ENCODE measurements at places on chromosomes 3 and 15. TPM values are rescaled to one million over a fixed set of nuclear protein-coding genes. Genes with fewer than 3 reads are reported as not detected.

GRCh38 chr3:183360971-183361624 is 67.3 kb downstream of the MCF2L2 start:
- no peak for DNase-seq

DNA sequence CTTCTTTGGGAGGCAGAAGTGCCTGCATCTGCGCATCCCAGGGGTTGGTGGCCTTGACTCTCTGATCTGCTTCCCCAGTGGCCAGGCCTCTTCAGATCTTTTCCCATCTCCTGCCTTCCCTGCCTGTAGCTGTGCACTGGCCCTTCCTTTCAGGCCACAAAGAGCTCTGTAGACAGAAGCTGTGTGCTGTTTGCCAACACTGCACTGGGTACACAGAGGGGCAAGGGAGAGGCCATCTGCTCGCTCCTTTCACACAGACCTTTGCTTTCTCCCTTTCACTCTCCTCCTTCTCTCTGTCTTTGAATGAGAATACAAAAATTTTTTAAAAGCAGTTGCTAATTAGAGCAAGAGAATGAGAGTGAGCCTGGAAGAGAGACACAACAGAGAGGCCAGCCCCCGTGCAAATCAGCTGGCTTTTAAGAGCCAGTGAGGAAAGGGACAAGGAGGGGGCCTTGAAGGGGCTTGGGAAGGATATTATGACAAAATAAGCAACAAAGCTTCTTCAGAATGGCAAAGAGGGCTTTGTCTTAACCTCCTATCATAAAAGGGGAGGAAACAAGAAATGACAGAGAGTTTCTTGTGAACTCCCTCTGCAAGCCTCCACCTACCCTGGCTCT is 170.9 kb downstream of the EPHB1 start:
- DNase-seq, result no peak

DNA sequence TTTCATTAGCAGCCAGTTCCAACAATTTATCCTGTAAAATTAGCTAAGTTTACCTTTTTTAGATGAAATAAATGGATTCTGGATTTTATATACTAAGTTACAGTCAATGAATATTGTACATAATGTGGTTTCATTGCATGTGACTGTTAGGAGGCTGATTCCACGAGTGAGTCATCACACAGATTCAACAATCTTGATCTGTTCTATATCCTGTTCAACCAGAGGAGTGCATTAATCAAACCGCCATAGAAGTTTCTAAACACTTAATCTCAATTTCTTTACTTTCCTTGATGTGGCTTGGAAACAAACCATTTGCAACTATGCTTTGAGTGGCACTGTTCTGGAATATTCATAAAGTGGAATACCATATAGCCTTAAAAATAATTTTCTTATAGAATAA is 15.3 kb downstream of the DNAJC13 start:
- DNase-seq, result peak; percentile 63

DNA sequence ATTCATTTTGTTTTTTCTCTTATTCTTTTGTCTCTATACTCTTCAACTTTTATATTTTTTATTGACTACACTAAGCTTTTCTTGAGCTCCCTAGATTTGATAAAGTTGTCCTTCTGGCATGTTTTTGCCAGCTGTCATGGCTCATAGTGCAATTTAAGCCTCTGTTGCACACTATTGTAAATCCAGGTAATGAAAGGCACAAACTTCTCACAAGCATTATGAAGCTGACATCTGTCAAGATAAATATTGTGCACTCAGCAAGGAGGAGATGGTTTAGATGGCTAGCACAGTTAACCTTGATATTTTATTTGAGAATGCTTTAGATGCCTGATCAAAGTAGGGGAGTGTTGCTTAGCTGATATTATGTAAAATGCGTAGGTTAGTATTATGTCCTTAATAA is 1280.9 kb downstream of the NSUN3 start:
- no peak for DNase-seq

GRCh38 chr3:55042591-55042990 is 114.7 kb upstream of the LRTM1 start:
- no peak for DNase-seq

DNA sequence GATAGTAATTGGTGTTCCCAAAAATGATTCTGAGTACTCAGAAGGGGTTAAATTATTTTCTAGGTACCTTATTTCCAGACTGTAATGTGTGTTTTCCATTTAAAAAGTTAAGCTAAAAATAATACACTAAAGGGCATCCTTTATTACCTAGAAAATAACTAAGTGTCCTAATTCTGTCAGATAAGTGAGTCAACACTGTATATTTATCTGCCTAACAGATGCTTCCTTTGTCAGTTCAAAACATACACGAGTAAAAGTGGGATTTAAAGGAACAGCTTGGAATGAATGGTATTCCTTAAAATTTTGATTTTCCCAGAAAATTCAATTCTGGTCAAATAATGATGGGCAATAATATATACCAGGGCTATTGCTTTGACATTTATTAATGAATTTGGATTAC is 78.3 kb downstream of the ADAMTSL3 start:
- no peak for DNase-seq

GRCh38 chr15:95953032-95953431 is 377.5 kb upstream of the NR2F2 start:
- no peak for DNase-seq

DNA sequence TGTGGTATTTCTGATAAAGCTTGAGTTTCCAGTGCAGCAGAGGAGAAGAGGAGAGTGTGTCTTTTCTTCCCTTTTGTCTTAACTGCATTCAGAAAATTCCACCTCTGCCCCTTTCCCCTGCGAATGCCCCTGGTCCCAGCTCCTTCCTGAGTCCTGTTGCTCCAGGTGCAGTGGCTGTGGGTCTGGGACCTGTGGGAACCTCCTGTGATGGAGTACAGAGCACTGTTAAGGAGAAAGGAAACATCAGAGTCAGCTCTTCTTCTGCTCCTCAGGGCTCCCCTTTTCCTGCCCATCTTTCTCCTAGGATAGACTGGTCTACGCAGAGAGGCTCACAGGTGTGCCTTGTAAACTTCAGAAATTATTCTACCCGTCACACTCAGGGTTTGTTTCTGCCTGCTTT is 165.8 kb upstream of the ROPN1 start:
- no peak for DNase-seq

DNA sequence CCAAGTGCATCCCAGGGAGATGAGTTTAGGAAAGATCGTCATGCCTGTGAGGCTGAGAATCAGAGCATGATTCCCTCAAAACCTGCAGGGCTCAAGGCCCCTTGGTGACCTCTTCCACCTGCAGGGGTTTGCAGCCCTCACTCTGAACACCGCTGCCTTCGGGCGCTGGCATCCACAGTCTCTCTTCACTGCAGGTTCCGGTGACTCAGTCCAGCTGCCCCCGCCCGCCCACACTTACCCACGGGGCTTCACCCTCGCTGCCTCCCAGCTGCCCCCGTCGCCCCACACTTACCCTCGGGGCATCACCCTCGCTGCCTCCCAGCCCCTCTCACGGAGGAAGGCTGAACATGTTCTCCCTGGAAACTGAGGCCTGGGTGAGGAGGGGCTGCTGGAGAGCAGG is 277.1 kb downstream of the XXYLT1 start:
- no peak for DNase-seq

GRCh38 chr15:83516935-83517334 is 69.8 kb downstream of the SH3GL3 start:
- no peak for DNase-seq

- no peak for DNase-seq
Observed at GRCh38 chr3:187713504-187713903, 11.1 kb upstream of the RTP2 start.

- no peak for DNase-seq
Observed at GRCh38 chr3:172142864-172143451, 103.6 kb downstream of the FNDC3B start.

- DNase-seq, result peak; percentile 98
Observed at GRCh38 chr15:57337868-57338411, 38.4 kb upstream of the CGNL1 start.

- DNase-seq, result no peak
Observed at GRCh38 chr3:34284959-34285826, 486.8 kb downstream of the PDCD6IP start.

DNA sequence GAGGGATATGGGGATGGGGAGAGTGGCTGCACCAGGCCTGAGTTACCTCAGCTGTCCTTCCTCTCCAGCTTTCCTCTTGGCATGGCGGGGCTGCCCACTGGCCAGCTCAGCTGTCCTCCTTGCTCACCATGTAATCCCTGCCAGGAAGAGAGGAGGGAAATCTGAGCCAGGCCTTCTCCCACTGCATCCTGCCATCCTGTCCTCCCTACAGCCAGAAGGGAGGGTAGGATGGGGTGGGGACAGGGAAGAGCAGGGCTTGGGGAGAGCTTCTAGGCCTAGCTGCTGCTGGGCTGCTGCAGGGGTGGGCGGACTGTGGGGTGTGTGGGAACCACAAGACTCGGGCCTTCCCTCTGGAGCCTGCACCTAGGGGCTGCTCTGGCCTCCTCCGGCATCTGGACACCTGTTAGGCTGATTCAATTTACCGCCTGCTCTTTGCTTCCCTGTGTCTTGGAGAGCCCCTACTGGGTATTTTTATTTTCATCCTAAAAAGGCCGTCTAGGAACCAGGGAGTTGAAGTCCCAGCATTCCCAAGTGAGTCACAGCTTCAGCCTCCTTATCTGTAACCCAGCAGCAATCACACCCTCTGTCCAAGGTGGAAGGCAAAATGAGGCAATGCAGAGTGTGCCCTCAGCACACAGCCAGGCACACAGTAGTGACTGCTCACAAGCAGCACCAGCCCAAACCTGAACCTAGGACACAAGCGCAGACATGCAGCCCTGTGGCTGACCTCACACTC is 13.1 kb upstream of the KY start:
- DNase-seq, result no peak

DNA sequence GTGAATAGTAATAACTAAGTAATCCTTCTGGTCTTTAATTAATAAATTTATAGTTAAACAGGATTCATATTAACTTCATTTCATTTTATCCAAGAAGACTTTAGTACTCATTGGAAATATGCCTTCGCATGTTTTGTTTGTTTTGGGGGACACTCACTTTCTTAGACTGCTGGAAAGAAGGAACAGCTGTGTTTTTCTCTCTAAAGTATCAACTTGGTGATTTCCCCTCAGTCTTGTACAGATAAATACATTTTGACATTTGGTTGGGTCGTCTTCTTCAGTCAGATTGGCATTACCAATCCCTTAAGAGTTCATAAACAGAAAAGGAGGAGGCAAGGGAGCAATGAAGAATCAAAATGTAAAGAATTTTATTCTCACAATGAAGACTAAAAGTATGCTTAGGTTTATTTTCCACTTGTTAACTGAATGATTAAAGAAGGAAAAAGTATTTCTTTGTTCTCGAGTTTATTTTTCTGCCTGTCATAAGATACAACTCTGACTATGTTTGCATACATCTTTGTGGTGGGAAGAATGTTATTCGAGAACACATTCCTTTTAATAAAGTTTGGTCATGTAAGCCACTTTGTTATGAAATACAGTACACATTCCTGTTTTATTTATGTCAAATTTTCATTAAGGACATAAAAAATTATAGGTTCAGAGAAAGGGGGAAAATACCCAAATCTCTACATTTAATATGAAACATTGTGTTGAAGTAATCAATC is 140.2 kb downstream of the GMNC start:
- no peak for DNase-seq

DNA sequence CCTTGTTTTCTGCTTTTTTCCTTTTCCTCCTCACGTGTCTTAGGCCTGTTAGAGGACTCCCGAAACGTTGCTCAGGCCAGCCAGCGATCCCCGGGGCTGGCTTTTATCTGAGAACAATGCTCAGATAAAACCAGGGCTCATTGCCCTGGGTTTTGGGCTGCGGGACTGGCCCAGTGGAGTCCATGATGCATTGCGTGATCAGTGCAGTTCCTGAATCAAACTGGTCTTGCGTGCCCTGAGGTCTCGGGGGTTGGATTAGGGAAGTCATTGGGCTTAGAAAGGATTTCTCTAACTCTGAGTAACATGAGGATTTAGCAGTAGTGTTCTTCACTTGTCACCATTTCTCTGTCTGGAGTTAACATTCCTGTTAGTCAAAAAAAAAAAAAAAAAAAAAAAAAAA is 66.3 kb downstream of the CCR1 start:
- DNase-seq, result no peak

SHC4 gene
- total RNA-seq, result 0.18 TPM

TJP1 gene
- 66.9 TPM for total RNA-seq

CHCHD4 gene
- 20.4 TPM for total RNA-seq

FBXW12 gene
- not detected for total RNA-seq

EFHB gene
- 0.32 TPM for total RNA-seq

SLC28A1 gene
- total RNA-seq, result not detected

SPSB4 gene
- not detected for total RNA-seq

ERC2 gene
- 0.53 TPM for total RNA-seq

NIT2 gene
- 15.0 TPM for total RNA-seq

RHOV gene
- 0.07 TPM for total RNA-seq

Measured in pulmonary artery endothelial cell (primary cell).